ENCODE measurements at places on chromosomes 12 and 14.
A peak's percentile ranks its signal among the peaks of the same experiment; 100 is the strongest.

DNA sequence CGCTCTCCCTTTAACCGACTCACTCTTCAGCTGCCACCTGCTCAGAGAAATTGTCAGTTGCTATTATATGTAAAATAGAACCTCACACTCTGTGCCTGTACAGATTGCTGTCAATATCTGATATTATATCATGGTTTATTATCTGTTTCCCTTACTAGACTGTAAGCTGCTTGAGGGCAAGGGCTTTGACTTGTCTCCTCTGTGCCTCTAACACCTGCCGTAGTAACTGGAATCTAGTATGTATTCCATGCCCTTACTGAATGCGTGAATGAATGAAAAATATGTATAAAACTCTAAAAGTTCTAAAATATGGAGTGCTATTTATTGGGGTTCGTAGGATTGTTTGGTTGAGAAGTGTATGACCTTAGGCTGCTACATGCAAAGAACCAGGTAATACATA is 1.7 kb upstream of the CD69 start:
- no peak for DNase-seq

- no peak for DNase-seq
These were observed 3.4 kb downstream of the ARID2 start for GRCh38 chr12:45732936-45733335.

GRCh38 chr12:12586879-12587675 is 24.4 kb upstream of the DUSP16 start:
- no peak for DNase-seq

DNA sequence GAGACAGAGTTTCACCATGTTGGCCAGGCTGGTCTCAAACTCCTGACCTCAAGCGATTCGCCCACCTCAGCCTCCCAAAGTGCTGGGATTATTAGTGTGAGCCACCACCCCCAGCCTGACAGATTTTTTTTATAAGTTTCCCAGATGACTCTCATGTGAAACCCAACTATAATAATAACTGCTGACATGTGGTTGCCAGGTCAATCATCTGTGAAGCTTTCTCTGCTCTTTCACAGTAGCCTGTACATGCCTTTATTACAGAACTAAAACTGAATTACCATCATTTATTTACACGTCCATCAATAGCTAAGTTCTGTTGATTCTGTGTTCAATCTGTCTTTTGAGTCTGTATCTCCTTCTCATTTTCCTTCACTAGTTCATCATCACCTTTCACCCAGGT is 218.5 kb downstream of the RPS29 start:
- no peak for DNase-seq

DNA sequence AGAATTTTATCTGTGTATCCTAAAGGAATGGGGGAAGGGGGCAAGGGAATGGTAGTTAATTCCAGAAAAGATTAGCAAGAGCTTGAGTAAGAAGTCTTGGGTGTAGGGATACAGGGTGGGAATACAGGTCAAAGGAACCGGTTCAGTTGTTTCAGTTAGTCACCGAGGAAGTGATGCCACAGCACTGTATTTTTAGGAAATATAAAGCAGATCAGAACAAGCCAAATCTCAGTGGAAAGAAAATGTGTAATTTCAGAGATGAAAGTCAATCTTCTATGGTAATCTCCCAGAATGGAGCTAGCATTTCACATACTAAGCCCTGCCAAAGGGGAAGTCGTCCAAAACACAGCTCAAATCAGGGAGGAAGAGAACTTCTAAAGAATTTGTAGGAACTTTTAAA is 4.7 kb upstream of the TUBA1C start:
- no peak for DNase-seq

DNA sequence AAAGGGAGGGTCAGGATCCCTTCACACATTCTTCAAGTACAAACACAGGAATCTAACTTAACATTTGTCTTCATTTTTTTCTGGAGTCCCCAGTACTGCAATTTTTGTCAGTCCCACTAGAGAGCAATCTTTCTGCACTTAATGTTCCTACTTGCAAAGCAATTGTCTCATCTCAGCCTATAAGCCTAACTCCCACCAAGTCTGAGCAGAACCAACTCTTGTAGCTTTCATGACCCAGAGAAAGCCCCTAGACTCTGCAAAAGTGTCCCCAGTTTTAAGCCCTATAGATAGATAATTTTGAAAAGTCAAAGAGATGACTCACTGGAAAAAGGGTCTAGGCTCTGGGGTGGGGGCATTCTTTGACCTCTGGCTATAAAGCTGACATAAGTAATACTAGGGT is 1.8 kb upstream of the ZBTB39 start:
- no peak for DNase-seq

DNA sequence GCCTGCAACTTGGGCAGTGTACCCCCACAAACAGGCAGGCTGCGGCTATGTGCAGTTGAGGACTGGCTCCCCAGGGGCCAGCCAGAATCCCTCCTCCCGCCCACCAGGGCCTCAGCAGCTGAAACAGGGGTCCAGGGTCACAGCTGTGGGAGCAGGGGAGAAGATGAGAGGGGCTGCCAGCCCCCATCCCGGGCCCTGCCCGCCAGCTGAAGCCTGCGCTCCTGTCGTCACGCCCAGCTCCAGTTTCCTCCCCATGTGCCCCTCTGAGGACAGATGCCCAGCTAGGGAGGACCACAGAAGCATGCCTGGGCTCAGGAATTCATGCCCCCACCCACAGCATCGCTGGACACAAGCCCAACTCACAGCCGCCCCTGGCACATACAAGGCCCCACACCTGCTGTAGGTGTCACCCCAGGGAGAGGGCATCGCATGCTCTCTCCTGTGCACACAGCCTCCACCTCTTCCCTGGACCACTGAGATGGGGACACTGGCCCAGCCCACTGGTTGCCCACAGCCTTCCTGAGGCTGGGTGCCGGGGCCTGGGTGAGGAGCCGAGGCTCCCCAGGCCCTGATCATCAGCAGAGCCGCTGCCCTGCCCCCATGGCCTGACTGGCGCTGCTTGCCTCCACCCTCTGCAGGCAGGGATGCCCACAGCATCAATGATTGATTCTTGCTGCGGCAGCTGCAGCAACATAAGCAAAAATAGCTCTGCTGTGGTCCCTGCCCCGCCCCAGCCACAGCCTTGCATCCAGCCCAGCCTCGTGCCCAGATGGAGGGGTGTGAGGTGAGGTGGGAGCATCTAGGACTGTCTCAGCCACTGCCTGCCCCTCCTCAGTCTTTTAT is 3.7 kb upstream of the CLBA1 start:
- DNase-seq = no peak

GRCh38 chr12:103207936-103208335 is 250.5 kb downstream of the ASCL1 start:
- no peak for DNase-seq

DNA sequence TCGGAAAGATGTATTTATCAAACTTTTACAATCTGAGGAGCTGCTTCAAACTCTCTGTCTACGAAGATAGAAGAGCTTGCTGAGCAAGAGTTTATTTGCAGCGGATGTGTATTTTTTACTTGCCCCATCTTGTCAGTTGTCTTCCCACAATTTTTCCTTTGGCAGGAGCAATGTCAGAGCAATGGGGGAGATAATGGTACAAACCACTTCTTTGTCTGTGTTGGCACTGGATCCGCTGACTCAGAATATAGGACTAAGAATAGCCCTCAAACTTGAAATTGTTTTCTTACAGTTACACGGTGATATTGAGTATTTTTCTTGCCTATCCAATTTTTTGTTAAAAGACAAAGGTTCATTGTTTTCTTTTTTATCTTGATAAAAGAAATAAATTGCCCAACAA is 27.6 kb downstream of the HELB start:
- DNase-seq = no peak

- no peak for DNase-seq
These were observed 151.1 kb downstream of the CEP83 start for GRCh38 chr12:94308612-94309011.

DNA sequence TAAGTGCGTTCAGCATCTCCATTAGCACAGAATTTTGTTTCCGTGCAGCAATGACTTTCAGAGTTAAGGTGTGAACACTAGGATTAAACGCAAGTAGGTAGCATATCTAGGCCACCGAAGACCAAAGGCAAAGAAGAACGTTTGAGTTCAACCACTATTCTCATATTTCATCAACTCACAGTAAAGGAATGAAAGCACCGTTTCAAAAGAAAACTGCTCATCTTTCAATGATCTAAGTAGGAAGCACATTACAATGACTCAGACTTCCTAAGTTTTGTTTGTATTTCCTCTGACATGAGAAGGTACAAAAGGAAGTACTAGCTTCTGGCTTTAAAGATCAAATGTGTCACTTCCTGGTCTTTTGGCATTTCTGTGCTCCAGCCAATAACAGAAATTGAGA is 57.6 kb downstream of the ACADS start:
- DNase-seq = no peak

DNA sequence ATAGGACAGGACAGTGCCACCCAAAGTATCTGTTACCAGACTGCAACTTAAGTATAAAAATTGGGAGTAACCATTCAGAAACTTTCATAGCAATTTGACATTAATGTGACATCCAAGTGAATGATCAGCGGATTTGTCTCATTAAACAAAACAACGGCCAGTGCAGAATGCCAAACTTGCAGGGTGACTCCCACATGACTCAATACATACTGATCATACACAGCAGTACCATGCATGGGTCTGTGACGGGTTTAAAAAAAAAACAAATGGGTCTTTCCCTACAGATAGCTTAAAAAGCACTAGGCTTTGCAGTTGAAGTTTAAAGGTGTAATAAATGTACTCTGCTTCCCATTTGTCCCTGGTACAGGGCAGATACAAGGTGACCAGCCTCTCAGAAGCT is 116.6 kb downstream of the SLC35F4 start:
- no peak for DNase-seq

DNA sequence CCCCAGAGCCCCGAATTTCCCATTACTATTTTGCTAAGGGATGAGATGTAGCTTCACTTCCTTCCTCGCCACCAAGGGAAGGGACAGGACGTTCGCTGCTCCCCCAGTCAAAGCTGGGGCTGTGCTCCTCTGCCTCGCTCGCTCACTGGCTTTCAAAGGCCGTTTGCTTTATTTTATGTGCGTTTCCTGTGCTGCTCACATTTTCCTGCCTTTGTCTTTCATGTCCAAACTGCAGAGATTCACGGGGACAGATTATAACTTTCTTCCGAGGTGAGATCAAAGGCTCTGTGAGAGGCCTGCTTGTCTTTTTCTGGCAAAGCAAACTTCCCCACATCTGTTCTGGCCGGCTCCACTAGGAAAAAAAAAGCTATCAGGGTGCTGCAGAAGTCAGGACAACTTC is 76.0 kb upstream of the FZD10 start:
- no peak for DNase-seq

- peak; percentile 95 for DNase-seq
These were observed 92.7 kb downstream of the LRRC74A start for GRCh38 chr14:76918782-76919394.

- DNase-seq = peak; percentile 20
These were observed 508 bp downstream of the HNRNPC start for GRCh38 chr14:21268617-21269251.

All from brain pericyte (primary cell).